ENCODE measurements at places on chromosomes 13 and 19. TPM values are rescaled to one million over a fixed set of nuclear protein-coding genes. Genes with fewer than 3 reads are reported as not detected.

POLR1D gene
- 64.5 TPM for total RNA-seq

RGL3 gene
- 2.5 TPM for total RNA-seq

MUC16 gene
- total RNA-seq: under 0.01 TPM

NLRP4 gene
- not detected for total RNA-seq

ZNF229 gene
- 15.1 TPM for total RNA-seq

TRPM4 gene
- total RNA-seq: 18.0 TPM

ODAD3 gene
- total RNA-seq: 0.48 TPM

FAM83E gene
- total RNA-seq: 0.58 TPM

RYR1 gene
- 5.3 TPM for total RNA-seq

ZNF136 gene
- total RNA-seq: 24.7 TPM

KIR2DL3 gene
- total RNA-seq: not detected

GRCh38 chr19:34088292-34088691, 84.0 kb upstream of the LSM14A start:
- DNase-seq: no peak

DNA sequence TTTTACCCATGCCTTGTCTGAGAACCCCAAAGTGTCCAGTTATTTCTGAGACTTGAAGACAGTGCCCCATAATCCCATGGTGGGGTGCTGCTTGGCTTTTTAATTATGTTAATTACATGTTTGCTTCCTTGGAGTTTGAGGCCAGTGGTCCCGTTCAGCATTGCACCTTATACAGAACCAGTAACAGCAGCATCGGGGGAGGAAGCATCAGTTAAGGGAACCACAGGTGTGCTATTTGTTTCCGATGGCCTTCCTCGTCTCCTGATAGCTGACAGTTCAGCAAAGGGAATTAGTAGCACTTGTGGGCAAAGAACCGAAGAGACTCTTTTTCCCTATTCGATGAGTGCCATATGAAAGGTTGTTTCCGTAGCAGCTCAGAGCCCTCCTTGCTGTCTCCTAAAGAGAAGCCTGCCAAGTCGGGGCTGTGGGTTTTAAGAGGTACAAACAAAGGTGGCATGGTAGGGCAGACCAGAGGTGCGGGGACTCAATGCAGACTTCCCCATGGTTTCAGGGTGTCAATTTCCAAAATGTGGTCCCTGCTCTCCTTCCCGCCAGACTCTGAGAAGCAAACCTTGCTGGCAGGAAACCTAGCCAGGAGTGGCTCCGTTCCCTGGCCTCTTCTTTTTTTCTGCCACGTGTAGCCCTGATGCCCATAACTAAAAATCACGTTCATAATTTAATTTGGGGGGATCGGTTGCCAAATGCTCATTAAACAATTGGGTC, 225.2 kb upstream of the TSHZ3 start:
- DNase-seq: no peak

- no peak for DNase-seq
These were observed 14.3 kb downstream of the PEPD start for GRCh38 chr19:33507021-33507956.

- no peak for DNase-seq
These were observed 2.6 kb downstream of the FAM187B start for GRCh38 chr19:35225951-35226350.

GRCh38 chr13:99415851-99416331, 85.4 kb upstream of the TM9SF2 start:
- no peak for DNase-seq

DNA sequence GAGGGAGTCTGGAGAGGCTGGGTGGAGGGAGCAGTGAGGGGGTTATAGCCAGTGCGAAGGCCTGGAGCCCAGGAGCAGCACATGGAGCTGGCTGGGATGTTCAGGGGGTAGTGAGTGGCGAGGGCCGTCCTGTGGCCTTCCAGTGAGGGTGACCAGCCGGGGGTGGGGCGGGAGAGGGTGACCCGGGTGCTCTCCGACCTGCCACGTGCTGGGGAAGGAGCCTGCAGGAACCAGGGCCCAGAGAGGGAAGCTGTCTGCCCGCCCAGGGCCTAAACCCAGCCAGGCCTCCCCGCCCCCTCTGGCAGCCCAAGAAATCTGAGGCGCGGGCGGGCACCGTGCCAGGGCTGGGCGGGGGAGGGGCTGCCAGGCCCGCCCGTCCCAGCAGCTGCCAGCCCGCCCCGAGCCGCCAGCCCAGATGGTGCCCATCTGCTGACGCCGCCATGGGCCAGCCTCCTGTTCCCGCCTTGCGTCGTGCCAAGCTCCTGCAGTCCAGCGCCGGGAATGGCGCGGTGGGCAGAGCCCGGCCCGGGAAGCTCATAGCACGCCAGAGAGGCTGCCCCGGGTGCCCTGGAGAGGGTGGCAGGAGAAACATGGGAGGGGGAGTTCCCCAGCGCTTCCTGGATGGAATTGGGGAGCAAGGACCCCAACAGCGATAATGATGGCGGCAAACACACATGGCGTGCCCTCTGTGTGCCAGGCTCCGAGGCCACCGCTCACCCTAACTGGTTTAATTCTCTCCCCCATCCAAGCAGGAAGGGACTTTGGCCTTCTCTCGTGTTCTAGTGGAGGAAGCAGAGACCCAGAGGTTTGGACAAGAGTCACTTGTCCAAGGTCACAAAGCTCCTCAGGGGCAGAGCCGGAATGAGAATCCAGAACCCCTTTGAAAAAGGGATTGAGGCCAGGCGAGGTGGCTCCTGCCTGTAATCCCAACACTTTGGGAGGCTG, 21.5 kb downstream of the NFIC start:
- DNase-seq: no peak

GRCh38 chr19:17232258-17232657, 6.2 kb downstream of the OCEL1 start:
- DNase-seq: no peak

GRCh38 chr13:59730026-59730425, 433.7 kb downstream of the DIAPH3 start:
- DNase-seq: no peak

GRCh38 chr13:48414501-48414900, 1.6 kb upstream of the LPAR6 start:
- no peak for DNase-seq

DNA sequence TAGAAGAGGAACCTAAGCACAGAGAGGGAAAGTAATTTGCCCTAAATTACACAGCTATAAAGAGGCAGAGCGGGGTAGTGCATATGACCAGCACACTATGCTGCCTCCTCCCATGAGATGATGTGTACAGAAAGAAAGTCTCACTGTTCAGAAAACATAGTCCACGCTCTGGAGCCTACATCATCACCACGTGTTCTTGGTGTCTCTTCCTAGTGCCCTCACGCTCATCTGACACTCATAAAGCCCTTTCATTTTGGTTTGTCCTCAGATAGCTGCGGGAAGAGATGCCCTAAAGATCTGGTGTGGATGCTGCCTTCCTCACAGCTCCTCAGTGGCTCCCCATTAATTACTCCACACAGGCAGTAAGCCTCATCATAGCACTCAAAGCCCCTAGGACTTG, 27.4 kb upstream of the SIAH3 start:
- no peak for DNase-seq

DNA sequence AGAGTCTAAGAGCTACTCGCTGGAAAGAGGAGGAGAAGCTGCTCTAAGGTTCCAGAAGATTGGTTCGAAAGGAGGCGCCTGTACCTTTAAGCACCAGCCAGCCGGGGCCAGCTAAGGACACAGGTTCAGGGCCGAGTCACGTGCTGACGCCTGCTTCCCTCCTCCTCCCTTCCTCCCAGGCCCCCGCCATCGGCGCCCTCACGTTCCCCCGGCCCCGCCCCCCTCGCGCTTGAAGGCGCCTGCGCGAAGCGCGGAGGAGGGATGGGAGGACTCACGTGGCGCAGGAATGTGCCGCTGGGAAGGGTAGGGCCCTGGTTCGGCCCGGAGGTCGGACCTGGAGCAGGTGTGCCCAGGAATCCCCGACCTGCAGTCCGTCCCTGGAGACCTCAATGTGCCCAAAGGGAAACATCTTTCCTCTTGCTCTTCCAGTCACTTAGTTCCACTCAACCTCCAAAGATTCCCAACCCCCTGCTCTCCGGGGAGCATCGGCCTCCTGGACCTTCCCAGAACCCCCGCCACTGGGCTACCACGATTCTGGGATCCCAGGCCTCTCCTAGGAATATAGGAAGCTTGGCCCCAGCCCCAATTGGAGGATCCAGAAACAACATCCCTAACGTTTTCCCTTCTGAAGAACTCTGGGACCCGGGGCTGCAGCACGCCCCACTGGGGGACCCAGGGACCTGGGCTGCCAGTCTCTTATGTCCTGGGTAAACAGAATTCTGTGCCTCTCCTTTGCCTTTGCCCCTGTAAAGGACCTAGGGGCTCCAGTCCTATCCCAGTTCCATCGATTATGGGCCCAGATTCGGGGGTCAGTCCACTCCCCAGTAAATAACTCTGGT, 2.5 kb downstream of the DBP start:
- peak; percentile 83 for DNase-seq

- no peak for DNase-seq
These were observed 121.8 kb upstream of the WASF3 start for GRCh38 chr13:26435646-26436045.

- no peak for DNase-seq
These were observed 30.7 kb downstream of the CEACAM1 start for GRCh38 chr19:42497492-42498168.

GRCh38 chr19:35328851-35329285, at the start of gene CD22:
CD22 (plus strand) TSS chr19:35329187; CDS start chr19:35332041, 2,854 bp downstream.
- no peak for DNase-seq

DNA sequence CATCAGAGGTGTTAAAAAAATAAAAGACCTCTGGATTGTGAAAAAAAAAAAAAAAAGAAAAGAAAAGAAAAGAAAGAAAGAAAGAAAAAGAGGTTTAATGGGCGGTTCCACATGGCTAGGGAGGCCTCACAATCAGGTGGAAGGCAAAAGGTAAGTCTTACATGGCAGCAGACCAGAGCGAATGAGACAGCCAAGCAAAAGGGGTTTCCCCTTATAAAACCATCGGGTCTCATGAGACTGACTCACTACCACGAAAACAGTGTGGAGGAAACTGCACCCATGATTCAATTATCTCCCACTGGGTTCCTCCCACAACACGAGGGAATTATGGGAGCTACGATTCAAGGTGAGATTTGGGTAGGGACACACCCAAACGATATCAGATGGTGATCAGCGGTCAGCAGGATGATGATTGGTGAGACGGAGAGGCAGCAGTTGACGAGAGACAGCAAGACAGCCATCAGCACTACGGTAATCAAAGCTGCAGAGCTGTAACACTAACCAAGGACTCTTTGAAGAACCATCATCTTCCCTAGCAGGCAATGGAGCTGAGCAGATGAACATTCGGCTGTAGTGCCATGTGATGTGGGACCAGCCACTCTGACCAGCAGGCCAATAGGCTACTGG, 3.9 kb upstream of the CD209 start:
- DNase-seq: no peak

DNA sequence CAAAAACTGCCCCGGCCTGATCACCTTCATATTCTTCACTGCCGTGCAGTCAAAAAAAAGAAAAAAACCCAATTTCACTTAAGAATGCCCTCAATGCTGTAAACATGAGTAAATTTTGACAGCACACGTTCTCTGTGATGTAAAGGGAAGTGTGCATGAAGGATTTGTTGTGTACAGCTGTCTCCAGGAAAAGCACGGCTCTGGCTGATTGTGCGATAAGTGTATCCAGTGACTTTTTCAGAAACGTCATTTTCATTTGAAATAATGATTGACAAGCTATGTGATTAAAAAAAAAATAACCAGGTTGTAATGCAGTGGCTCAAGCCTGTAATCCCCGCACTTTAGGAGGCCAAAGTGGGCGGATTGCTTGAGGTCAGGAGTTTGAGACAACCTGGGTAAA, 39.6 kb downstream of the ANKRD10 start:
- no peak for DNase-seq

- DNase-seq: peak; percentile 53
These were observed at the start of gene CLIP3 for GRCh38 chr19:36032251-36033104. CLIP3 (minus strand) TSS chr19:36032873; CDS start chr19:36032357, 516 bp downstream.

GRCh38 chr19:32870981-32871451, 1.4 kb upstream of the SLC7A9 start:
- DNase-seq: no peak

DNA sequence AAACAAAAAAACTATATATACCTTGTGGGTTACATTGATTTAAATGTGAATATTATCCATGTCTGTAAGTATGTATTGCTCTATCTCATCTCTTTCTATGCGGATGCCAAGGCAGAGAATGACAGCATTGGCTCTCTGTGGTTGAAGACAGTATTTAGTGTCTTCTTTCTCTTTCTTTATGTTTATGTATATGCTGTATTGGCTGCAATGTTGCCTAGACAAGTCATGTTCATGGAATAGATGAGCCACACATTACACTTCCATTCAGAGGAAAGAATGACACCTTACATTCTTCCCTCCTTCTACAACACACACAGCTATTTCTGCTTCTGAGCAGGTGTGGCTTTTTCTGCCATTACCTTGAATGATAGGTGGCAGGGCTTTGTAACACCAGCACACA, 639.4 kb upstream of the MIR17HG start:
- no peak for DNase-seq

GRCh38 chr13:72463561-72463960, 263.9 kb downstream of the MZT1 start:
- peak; percentile 14 for DNase-seq

DNA sequence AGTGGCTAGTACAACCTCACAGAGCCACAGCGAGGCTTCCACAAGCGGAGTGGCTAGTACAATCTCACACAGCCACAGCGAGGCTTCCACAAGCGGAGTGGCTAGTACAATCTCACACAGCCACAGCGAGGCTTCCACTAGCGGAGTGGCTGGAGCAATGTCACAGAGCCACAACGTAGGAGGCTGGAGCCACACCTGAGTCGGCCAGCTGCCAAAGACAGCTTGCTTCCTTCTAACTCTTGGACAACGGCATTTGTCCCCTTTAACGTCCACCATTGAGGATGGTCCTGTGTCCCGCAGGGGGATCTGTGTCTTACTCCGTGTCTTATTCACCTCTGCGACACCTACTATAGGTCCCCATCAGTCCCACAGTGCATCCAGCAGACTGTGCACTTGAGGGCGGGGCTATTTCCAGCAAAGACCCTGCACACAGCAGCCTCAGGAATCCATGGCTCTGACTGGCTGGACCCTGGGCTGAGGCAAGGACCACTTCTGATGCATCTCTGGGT, 3.7 kb downstream of the ZNF787 start:
- no peak for DNase-seq

GRCh38 chr19:51781999-51782398, 13.0 kb upstream of the FPR3 start:
- DNase-seq: no peak

- DNase-seq: no peak
These were observed 31.5 kb downstream of the TEX30 start for GRCh38 chr13:102742101-102742500.

DNA sequence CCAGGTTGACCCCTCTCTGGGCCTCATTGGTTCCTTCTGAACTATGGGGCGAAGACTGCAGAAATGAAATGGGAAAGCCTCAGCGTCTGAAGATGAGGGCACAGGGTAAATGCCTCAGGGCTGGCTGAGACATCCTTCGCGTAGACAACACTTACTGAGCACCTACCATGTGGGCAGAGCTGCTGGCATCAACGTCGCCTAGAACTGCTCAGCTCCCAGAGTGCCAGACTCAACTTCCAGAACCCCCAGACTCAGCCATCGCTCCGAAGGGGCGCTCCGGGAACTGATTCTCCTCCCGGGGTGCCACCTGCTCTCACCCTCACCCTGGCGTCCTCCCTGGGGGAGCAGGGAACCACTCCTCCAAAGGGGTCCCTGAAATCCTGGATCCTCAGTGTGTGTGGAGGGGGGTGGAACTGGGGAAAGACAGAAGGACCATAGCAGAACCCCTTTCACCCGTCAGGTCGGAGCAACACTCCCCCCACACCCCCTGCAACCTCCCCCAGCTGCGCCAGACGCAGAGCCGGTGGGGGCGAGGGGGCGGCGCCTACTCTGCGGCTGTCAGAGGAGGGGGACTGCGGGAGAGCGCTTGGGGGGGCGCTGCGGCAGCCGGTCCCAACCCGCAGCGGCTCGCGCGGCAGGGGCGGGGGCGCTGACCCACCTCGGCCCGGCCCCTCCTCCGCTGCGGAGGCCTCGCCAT, 8.2 kb upstream of the NFIC start:
- no peak for DNase-seq

- no peak for DNase-seq
These were observed 171.7 kb upstream of the KLF12 start for GRCh38 chr13:74305876-74306275.
